ENCODE measurements at places on chromosomes 12 and 14.

DNA sequence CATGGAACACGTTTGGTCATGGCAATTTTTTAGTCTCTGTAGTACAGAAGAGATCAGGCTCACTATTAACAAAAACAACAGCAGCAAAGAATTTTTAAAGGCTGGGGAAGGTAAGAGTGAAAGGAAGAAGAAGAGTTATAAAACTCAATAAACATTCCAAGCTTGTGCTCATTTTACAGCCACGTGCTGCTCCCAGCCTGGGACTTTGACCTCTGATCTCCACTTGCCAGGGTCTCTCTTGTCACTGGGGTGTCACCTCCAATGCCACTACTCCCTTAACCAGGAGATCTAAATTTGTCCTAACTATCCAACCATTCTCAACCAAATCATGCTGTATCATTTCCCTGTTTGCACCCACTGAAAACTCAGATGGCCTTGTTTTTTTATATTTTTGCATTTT lies 605.1 kb downstream of the VRK1 start:
- no peak for DNase-seq

GRCh38 chr14:75673345-75674035 lies 12.4 kb downstream of the TTLL5 start:
- DNase-seq: no peak

DNA sequence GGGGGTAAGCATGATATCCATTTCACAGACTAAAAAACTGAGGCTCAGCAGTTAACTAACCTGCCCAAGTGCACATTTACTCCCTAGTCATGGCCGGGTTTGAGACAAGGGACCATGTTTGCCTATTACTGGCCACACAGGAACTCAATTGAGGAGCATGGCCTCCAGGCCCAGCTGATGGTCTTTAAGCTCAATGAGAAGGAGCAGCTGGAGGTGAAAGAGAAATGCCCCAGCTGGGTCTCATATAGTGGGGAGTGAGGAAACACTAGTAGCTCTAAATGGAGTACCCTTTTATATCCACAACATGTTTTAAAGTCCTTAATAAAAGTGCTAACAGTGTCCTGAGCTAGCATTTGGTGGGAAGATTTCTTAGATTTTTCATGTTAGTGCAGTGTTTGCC lies 1.6 kb downstream of the TDP1 start:
- DNase-seq: no peak

GRCh38 chr12:123983822-123984485 lies 10.9 kb downstream of the ZNF664 start:
- DNase-seq: peak; percentile 60

DNA sequence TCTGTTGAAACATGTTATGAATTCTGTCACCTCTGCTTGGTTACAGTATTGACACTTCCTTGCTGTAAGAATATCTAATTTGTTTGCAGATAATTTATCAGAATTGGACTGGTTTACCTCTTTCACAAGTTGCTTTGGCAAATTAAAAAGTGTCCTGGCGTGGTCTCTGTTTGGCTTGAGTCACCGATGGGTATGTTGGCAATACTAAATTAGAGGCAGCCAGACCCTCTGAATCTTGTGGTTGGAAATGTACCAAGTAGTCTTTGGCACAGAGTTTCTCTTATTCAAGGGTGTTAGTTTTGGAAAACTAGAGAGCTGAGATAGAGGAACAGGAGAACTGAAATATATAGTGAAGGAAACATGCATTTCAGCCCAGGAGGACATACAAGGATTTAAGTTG lies 521.1 kb upstream of the MGAT4C start:
- DNase-seq: no peak

Measured in endothelial cell of umbilical vein (primary cell).